NCI-H2171 (cell line): ENCODE measurements at places on chromosomes 5 and 9.
A peak's percentile ranks its signal among the peaks of the same experiment; 100 is the strongest.

GRCh38 chr5:98780390-98780789 lies 6.9 kb downstream of the RGMB start:
- DNase-seq, result no peak

- no peak for DNase-seq
Observed at GRCh38 chr5:119329666-119330065, 26.2 kb upstream of the TNFAIP8 start.

GRCh38 chr9:93576258-93577077 lies at the start of gene PHF2:
Gene PHF2 (plus strand): TSS chr9:93576584. CDS start chr9:93576774, 190 bp downstream.
- DNase-seq, result peak; percentile 16

DNA sequence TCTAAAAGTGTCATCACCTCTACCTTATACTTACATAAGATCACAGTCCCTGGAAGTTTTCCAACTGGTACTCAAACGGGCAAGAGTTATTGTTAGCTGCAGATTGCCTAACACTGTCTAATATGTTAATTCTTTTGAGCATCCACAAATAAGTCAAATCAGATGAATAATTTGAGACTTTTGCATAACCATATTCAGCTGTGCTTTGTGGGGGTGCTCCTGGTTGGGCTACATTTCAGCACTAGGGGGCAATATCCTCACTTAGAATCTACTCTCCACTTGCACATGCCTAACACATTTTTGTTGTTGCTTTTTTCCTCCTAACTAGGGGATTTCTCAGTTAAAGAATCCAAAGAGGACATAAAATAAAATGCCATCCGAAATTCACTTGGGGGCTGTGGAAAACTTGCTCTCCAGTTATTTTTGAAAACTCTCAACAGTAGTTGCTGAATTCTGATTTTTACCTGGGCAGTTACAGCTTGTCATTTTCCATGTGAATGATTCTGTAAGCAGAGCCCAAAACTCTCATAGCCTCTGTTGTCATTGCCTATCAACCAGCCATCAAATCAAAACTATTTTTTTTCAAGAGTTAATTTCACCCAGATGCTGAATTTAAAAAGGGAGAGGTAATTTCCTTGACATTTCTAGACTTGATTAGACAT lies 71.5 kb downstream of the TRIM36 start:
- DNase-seq, result no peak

GRCh38 chr9:37559125-37559524 lies 17.1 kb downstream of the FBXO10 start:
- no peak for DNase-seq

- DNase-seq, result no peak
Observed at GRCh38 chr9:98317134-98317857, 61.8 kb upstream of the TBC1D2 start.

- DNase-seq, result no peak
Observed at GRCh38 chr9:89468281-89468960, 29.5 kb downstream of the SEMA4D start.

- DNase-seq, result no peak
Observed at GRCh38 chr9:129485145-129485774, 135.6 kb downstream of the C9orf50 start.

DNA sequence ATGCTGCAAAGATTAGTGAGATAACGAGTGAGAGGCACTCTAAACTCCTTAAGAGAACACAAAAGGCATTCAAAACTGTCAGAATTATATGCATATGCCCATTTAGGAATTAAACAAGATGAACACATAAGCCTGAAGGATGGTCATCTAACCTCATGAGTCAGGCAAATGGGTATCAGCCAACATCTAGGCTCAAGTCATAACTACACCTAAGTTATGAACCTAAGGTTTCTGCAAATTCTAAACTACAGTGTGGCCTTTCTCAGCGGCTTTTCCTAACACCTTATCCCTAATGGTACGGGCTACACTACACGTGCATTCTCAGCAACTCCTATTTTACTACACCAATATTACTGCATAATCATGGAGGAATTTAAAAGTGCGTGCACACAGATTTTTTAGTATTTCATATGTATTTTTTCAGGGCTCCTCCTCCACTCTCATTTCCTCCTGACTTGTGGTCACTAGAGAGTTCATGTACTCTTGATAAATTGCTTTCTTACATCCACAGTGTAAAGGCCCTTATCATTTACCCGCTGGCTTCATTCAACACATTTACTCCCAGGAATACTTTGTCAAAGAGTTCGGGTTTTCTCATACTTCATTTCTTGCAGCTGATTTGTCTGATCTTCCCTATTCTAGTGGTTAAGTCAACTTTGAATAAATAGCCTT lies 316.5 kb downstream of the BNC2 start:
- DNase-seq, result no peak

GRCh38 chr5:146048994-146049703 lies 56.2 kb downstream of the PLAC8L1 start:
- peak; percentile 5 for DNase-seq

GRCh38 chr9:27019589-27019988 lies 14.1 kb upstream of the LRRC19 start:
- DNase-seq, result no peak

DNA sequence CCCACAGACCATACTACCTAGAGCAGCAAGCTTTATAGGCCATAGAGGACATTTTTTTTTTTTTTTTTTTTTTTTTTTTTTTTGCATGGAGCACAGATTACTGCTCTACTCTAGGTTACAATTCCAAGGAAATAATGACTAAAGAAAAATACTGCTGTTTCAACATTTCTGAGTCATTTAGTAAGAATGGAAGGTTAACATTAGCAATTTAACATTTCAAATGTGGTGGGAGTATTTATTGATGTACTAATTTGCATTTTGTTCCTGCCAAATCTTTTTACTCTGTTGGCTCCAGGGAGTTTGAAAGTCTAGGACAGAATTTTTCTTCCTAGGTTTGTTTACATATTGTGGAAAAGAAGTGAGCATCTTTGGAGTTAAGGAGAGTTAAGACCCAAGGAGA lies 142.1 kb upstream of the CCDC152 start:
- no peak for DNase-seq

- no peak for DNase-seq
Observed at GRCh38 chr9:133935328-133936005, 56.7 kb downstream of the VAV2 start.

- no peak for DNase-seq
Observed at GRCh38 chr5:54719384-54720283, 202.1 kb downstream of the SNX18 start.

DNA sequence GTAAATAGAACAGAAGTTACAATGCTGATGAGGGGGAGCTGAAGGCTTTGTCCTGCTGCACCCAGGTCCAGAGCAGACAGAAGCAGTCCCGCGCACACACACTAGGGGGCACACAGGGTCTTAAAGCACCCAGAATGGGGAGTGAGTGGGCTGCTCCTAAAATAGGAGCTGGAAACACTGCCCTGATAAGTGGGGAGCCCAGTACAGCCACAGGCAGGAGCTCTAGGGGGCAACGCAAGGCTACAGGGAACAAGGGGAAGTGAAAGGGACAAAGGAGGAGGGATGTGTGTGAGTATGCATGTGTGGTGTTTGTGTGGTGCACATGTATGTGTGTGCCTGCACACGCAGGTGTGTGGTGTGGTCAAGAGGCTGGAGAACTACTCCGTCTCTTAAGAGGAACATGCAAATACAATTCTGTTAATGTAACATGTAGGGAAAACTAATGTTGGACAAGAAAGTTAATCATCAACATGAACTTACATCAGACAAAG lies 191.5 kb downstream of the ROR2 start:
- DNase-seq, result no peak

DNA sequence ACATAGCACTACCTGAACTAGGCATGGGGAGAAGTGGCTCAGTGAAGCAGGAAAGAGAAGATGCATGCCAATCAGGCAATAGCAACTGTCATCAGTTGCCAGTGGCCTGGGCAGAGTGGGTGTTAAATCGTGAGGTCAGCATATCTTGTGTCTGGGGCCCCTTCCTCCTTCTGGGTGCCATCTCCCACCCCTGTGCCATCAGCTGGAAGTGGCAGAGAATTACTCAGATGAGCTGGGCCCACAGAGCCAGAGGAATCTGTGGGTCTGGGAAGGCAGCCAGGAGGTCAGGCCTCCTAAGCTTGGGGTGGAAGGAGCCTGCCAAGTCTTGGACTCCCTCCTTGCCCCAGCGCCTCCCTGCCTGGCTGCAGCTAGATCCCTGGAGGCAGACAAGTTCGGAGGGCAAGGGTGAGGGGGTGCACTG lies 66.5 kb downstream of the GALNT12 start:
- no peak for DNase-seq

DNA sequence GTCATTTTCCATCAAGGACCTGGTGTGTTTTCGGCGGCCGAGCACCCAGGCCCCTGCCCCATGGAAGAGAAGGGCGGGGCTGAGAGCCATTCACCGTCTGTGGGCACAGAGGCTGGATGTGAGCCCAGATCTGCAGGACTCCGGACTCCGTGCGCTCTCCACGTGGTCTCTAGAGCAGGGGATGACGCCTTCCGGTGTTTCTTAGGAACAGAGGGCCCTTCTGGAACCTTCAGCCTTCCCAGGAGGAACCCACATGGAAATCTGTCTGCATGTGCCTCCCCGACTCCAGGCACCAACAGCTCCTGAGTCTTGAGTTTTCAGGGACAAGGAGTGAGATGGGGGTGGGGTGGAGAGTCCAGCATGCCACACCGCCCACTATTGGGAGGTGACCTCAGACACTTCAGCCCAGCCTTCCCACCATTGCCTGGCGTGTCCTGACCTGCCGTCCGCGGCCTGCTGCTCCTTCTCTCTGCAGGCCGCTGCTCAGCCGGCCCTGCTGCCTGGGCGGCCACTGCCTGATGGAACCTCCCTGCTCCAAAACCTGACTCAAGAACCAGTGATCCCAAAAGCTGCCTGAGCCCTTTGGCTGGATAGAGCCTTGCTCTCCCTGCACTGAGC lies 2.4 kb upstream of the RXRA start:
- DNase-seq, result no peak

DNA sequence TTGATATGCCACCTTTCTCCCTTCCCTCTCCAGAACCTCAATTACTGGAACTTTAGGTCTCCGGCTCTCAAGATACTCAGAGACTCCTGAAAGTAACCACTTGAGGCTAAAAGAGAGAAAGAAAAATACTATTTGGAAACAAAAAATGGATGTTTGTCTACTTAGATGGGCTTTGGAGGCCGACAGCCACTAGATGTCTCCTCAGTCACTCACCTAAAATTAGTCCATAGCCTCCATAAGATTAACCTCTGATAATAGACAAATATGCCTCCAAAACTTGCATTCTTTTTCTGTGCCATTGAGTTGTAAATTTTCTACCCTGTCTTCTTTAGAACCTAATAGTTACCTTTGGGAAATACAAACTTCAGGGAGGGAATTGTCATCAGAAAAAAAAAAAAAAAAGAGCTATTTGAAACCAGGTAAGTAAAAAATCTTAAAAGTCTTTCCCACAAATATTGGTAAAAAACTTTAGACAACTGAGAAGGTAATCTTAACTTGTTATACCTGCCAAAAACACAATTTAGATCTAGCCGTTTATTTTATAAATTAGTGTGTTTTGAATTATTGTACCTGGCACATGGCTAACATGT lies 11.2 kb upstream of the PCDH1 start:
- no peak for DNase-seq

DNA sequence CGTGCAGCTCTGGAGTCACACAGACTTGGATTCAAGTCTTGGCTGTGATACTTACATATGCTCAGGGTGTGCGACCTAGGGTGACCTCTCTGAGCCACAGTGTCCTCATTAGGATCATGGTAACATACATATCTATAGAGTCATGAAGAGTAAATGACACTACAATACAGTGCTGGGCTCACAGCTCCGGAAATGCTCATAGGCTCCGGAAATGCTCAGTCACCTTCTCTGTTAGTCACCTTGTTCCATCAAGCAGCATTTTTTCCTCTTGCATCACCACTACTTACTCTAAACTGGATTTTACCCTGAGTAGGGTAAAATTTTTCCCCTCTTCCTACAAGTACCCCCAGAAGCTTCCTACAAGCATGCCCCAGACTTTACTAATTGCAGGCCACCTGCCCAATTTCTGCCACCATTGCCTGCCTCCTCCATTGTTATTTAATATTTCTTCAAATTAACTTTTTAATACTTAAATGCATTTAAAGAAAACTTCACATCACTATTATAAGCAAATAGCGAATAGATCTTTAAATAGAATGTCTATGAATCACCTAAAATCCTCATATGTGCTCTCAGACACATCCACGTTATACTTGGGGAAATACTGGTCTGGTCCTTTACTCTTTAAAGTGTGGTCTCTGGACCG lies 147.6 kb upstream of the SPRY4 start:
- DNase-seq, result no peak

DNA sequence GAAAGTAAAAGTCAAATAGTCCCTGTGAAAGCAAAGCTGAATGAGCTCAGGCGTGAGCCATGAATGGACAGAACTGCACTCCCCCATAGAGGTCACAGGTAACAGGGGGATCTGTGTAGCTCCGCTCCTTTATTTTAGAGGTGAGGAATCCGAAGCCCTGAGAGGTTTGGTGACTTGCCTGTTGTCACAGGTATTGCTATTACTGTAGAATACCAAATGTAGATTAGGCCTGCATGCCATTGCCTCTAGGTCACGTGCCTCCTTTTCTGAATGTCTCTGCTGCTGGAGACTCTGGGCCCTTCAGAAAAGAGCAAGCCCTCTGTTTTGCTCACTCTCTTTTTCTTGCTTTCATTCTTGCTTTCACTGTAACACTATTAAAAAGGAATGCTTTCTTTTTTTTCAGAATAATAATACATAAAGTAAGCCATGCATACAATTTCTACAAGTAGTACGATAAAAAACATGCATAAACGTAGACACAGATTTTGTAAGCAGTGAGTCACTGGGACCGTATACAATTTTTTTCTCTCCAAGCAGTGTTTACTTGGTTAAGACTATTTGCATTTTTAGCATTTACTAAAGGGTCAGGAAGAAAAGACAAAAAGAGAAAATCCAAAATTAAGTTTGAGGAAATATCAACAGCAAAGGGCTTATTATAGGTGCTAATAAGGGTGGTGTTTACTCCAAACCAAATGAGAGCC lies 568.7 kb upstream of the ADAMTS16 start:
- no peak for DNase-seq

- DNase-seq, result no peak
Observed at GRCh38 chr5:95572016-95572415, 17.1 kb downstream of the ARSK start.

DNA sequence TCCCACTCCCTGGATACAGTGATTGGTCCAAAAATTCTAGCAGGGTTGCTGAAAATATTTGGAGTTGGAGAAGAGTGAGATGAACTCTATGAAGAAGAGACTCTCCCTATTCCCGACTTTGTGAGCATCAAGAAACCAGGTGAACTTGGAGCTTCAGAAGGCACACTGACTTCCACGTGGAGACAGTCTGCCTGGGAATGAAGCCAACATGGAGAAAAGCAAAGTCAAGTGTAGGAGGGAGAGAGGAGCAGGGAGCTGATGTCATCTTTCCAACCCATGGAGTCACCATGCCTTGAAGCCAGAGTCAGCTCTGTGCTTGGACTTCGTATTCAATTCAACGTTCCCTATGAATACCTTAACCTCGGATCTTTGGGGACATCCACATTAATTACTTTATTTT lies 125.1 kb downstream of the NPR3 start:
- DNase-seq, result no peak
